NCI-H1930 (cell line): ENCODE measurements at places on chromosomes 12 and 14.

DNA sequence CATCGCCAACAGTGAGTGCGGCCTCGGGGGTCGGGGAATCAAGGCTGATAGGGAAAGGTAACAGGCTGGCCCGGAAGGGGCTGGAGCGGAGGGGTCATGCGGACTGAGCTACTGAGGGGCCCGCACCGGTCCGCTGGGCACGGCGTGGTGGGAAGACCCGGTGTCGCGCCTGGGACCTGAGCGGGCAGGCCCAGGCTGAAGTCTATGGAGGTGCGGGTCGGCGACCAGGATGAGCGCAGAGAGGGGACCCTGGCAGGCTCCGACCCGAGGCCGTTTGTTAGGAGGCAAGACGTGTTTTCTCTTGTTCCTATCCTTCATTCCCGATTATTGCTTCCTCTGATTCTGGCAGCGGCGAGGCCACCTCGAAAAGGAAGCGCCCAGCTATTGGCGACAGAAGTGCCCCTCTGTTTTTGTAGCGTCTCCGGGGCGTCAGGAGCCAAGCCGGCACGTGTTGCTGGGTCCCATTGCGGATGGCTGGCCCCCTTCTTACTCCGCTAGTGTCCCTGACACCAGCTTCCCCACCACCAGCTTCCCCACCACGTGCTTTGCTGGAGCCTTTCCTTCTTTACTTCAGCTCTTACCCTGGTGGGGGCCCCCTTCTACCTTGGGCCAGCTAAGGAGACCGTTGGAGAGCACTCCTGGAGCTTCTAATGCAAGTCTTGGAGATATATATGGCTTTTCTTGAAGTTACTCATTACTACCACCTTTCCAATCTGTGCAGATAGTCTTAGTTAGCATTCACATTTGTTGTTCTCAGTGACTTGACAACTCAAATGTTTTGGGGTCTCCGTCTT, 653 bp downstream of the PA2G4 start:
- DNase-seq = no peak

GRCh38 chr12:53006810-53007309, 604 bp downstream of the EIF4B start:
- DNase-seq = peak; percentile 62

DNA sequence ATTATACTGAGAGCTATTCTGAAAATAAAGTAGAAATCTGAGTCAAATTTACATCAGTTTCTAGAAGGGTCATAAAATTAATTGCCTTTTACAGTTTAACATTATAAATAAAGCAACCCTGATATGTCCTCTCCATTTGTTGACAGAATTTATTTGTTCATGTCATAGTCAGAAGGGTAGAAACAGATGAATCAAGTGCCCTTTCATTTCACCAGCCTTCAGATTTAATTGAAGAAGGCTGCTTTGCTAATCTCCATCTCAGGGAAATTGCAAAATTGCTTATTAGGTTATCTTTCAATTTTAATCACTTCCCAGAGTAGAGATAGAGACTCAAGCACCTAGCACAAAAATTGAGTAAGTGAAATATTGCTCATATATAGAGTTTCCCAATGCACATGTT, 76.8 kb downstream of the ATXN7L3B start:
- DNase-seq = no peak

DNA sequence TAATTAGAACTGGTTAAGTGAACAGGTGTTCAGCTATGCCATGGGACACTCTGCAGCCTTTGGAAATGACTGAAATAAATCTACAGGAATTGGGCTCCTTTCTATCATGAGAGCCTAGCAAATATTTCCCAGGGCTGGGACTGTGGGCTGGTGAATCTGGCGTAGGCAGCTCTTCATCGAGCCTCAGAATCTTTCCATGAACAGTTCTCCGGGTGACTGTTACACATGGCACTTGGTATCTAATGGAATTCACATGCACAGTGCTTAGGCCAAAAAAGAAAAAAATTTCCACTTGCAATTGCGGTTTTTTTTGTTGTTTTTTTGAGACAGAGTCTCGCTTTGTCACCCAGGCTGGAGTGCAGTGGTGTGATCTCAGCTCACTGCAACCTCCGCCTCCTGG, 32.1 kb downstream of the PRKAB1 start:
- DNase-seq = no peak

- no peak for DNase-seq
These were observed 39.5 kb downstream of the GALNT16 start for GRCh38 chr14:69299286-69300035.

DNA sequence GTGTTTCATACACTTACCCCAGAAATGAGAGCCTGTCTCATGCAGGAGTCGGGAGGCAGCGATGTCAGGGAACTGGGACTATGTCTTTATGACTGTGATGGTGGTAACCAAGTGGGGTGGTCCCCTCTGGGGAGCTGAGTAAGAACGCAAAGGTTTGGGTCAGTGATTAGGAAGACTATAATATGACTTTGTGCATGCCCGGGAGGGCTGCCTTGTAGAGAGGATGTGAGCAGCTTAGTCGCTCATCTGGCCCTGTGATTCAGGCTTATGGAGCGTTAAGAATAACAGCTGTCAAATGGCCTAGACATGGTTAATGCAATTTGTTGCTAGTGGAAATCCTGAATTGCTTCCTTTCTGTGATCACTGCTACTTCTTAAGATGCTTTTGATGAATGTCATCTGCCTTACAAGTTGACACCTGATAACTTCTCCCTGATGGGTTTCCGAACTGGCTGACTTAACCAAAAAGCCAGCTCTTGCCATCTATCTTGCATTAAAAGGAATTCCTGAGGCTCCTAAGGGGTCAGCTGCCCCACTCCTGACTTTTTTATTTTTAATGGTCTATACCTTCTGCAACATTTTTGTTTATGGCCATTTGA, 35.4 kb upstream of the AACS start:
- DNase-seq = no peak
